ENCODE measurements at places on chromosomes 16 and 17. TPM values are rescaled to one million over a fixed set of nuclear protein-coding genes. Genes with fewer than 3 reads are reported as not detected.

CFAP97D1 gene
- not detected for total RNA-seq

TBX6 gene
- 0.64 TPM for total RNA-seq

TP53TG3C gene
- total RNA-seq, result 1.1 TPM

PRAC1 gene
- total RNA-seq, result not detected

IL34 gene
- total RNA-seq, result not detected

SLC6A2 gene
- not detected for total RNA-seq

ZG16 gene
- total RNA-seq, result not detected

FBXW10B gene
- total RNA-seq, result 0.30 TPM

TANC2 gene
- 47.0 TPM for total RNA-seq

NACA2 gene
- not detected for total RNA-seq

PARD6A gene
- total RNA-seq, result 4.2 TPM

ANKRD13B gene
- 24.4 TPM for total RNA-seq

AANAT gene
- not detected for total RNA-seq

SEPTIN1 gene
- not detected for total RNA-seq

RCVRN gene
- 1.2 TPM for total RNA-seq

RAPGEFL1 gene
- total RNA-seq, result 7.0 TPM

SLC5A10 gene
- total RNA-seq, result not detected

LPO gene
- total RNA-seq, result not detected

ANKRD40CL gene
- total RNA-seq, result not detected

HS3ST2 gene
- not detected for total RNA-seq

SLFN12L gene
- 0.08 TPM for total RNA-seq
